A549 treated with AZD2906 at 1 μM for 4 hours (cell line): ENCODE measurements at places on chromosomes 5 and 9. TPM values are rescaled to one million over a fixed set of nuclear protein-coding genes. Genes with fewer than 3 reads are reported as not detected.

Gene DNAH5
- 1.5 to 2.5 TPM (median 1.9 TPM) in 5 replicates for total RNA-seq

Gene TAF11L2
- total RNA-seq, result not detected in 5 replicates

Gene LOX
- 1.3 to 2.0 TPM (median 1.8 TPM) in 5 replicates for total RNA-seq

Gene PCDHGA12
- 0.01 TPM in 1 of 5 replicates, not detected in the others for total RNA-seq

Gene AGXT2
- not detected in 5 replicates for total RNA-seq

Gene IFNK
- total RNA-seq, result 0.06 TPM in 1 of 5 replicates, not detected in the others

Gene CARTPT
- not detected in 5 replicates for total RNA-seq

Gene JAKMIP2
- not detected in 5 replicates for total RNA-seq

Gene IL7R
- total RNA-seq, result 0.25 to 0.49 TPM (median 0.30 TPM) in 5 replicates

Gene BRD3
- 14.8 to 20.6 TPM (median 18.9 TPM) in 5 replicates for total RNA-seq

Gene NEURL1B
- total RNA-seq, result 9.9 to 12.0 TPM (median 10.9 TPM) in 5 replicates

Gene RAB14
- total RNA-seq, result 48.9 to 52.9 TPM (median 50.1 TPM) in 5 replicates

Gene ERCC8
- 10.9 to 20.4 TPM (median 12.0 TPM) in 5 replicates for total RNA-seq

Gene STOML2
- total RNA-seq, result 220 to 269 TPM (median 247 TPM) in 5 replicates

Gene KLF4
- total RNA-seq, result 31.7 to 39.9 TPM (median 36.2 TPM) in 5 replicates

Gene NREP
- total RNA-seq, result 1.9 to 3.9 TPM (median 3.8 TPM) in 5 replicates
